Type B pancreatic cell (in vitro differentiated cells): ENCODE measurements at places on chromosomes 13 and 19. TPM values are rescaled to one million over a fixed set of nuclear protein-coding genes. Genes with fewer than 3 reads are reported as not detected.
A peak's percentile ranks its signal among the peaks of the same experiment; 100 is the strongest.

- peaks cover 7% of the 10 kb centered on the region for H3K4me1 ChIP-seq
- H3K27me3 ChIP-seq = no peaks in the 10 kb centered on the region
- peak overlapping the region; percentile 80 for H3K27ac ChIP-seq
- peak overlapping the region; percentile 88 for H3K4me3 ChIP-seq
These were observed 1.3 kb downstream of the ZNF433 start for GRCh38 chr19:12034198-12034597.

- DNase-seq = no peak
- H3K4me3 ChIP-seq = no peak overlapping the region
- no peak overlapping the region for H3K27ac ChIP-seq
- H3K36me3 ChIP-seq = no peaks in the 10 kb centered on the region
These were observed 209.9 kb downstream of the DCT start for GRCh38 chr13:94269557-94269956.

DNA sequence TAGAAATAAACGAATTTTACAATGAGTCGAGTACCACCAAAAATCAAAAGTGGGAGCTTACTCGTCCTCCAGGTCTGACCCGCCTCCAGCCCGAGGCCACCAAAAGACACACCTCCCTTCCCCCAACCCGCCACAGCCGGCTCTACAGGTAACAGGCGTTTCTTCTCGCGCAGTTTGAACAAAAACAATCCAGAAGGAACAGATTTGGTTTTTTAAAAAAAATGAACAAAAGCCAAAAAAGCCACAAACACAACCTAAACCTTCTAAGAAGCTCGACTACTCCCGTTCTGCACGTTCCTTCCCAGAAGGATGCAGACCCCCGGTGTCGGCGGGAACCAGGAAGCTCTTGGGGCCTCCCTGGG, 671 bp downstream of the ZDHHC20 start:
- peak overlapping the region; percentile 97 for H3K4me3 ChIP-seq
- peak overlapping the region; percentile 92 for H3K27ac ChIP-seq
- H3K36me3 ChIP-seq = peaks cover 21% of the 10 kb centered on the region
- H3K4me1 ChIP-seq = peaks cover 16% of the 10 kb centered on the region

The FZR1 gene
- 59.4 and 63.2 TPM in 2 replicates for total RNA-seq

The CEACAM4 gene
- total RNA-seq = not detected in 2 replicates

DNA sequence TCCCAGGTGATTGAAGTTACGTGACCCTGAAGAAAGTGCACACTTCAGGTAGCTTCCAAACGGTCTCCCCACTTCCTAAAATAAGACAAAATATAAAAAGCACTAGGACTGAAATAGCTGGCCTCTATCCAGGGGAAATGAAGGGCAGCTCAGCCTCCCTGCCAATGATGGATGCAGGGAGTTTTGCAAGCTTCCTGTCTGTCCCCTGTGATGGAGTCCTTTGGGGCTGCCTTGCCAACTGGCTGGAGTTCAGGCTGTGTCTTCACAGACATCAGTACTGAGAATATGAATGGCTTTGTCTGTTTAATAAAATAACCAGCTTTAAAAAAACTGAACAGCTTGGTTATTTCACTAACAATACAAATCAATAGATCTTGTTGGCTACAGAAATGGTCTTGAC, 101.4 kb upstream of the GPR12 start:
- no peak overlapping the region for H3K27ac ChIP-seq
- no peaks in the 10 kb centered on the region for H3K4me1 ChIP-seq
- H3K4me3 ChIP-seq = no peak overlapping the region
- peaks cover 44% of the 10 kb centered on the region for H3K27me3 ChIP-seq
- no peaks in the 10 kb centered on the region for H3K36me3 ChIP-seq
- no peak for DNase-seq

DNA sequence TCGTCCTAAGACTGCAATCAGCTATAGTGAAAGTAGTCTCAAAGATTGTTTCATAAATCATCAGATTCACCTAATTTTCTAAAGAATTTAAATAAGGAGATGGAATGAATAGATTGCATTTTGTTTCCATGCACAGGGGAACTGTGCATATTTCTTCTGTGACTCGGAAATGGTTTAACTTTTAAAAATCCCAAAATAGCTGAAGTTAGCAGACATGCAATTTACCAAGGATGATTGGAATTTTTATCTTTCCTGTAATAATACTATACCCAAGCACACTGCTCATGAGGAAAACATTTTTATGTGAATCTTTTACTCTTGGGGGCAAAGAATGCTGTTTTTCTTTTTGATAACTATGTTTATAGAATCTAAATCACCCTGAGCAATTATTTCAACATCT, 15.0 kb upstream of the LMO7 start:
- H3K36me3 ChIP-seq = peaks cover 4% of the 10 kb centered on the region
- H3K4me1 ChIP-seq = no peaks in the 10 kb centered on the region
- H3K27ac ChIP-seq = no peak overlapping the region
- H3K27me3 ChIP-seq = no peaks in the 10 kb centered on the region

The ZNF358 gene
- 49.8 and 67.1 TPM in 2 replicates for total RNA-seq

DNA sequence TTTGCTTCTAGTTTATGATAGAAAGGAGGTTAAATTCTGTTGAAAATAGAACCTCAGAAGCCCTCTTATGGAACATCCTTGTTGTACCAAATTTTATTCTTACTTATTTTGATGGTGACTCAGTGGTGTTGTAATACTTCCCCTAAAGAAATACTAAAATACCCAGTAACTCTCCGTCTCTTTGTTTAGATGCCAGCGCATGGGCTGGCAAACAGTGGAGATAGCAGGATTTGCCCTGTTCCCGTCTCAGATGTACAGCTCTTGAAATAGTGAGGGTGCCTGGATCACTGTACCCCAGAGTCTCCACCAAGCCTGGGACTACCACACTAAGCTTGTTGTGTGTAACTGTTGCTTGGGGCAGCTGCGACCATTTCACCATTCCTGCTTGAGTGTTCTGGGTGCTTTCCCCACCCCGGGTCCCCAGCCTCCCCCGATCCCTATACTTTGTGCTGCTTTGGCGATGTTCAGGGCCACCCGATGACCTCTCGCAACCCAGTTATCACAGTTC, 67.0 kb upstream of the TEX29 start:
- no peaks in the 10 kb centered on the region for H3K27me3 ChIP-seq
- no peak for DNase-seq
- no peak overlapping the region for H3K4me3 ChIP-seq
- H3K27ac ChIP-seq = no peak overlapping the region

DNA sequence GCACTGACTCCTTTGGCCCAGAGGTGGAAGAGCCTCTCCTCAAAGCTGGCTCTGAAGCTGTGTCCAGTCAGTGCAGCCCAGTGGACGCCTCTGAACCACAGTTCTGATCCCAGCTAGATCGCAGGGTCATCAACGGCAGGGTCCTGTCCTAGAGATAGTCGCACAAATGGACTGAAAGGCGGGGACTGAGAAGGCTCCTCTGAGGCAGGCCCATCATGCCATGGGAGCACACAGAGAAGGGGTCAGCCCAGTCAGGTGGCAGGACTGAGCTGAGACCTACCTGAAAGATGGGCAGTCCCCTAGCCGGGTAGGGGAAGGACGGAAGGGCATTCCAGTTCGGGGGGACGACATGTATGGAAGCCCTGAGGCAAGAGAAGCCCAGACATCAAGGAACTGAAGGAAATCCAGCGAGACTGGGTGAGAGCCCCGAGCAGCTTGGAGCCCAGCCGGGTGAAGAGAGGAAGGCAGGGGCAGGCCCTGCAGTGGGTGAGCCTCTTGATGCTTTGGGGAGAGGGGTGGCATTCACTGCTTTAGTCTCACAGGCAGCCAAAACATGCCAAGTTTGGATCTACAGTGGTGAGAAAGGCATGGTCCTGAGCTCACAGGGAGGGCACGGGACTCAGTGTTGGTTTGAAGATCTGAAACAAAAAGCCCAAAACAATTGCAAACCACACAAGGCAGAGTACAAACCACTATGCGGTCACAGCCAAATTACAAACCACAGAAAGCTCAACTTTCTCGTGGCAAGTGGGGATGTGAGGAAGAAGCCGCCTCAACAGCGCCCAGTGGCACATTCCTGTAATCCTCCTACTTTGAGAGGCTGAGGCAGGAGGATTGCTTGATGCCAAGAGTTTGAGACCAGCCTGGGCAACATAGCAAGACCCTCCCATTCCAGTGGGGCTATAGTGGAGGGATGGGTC, 10.0 kb downstream of the CALM3 start:
- H3K27me3 ChIP-seq = no peaks in the 10 kb centered on the region
- H3K4me1 ChIP-seq = peaks cover 17% of the 10 kb centered on the region
- no peak overlapping the region for H3K4me3 ChIP-seq
- H3K27ac ChIP-seq = peak overlapping the region; percentile 58
- H3K36me3 ChIP-seq = peaks cover 16% of the 10 kb centered on the region
- DNase-seq = no peak

The KIR2DL1 gene
- total RNA-seq = not detected in 2 replicates

DNA sequence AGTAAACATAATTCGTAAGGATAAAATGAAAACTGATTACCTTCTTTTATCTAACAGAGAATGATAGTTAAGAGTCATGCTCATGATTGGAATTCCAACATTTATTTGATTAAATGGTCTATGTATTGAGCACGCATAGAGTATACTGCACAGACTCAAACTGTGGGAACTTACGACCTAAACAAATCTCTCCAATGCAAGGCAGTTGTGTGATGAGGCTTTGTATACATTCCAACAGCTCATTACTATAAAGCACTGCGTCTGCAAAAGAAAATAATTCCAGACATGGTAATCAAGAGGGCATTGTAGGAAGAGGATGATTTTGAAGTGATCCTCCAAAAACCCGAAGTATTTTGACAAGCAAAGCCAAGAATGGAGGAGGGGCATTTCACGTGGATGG, 169.5 kb downstream of the NUFIP1 start:
- no peak for DNase-seq
- H3K4me1 ChIP-seq = peaks cover 5% of the 10 kb centered on the region
- H3K27ac ChIP-seq = no peak overlapping the region
- H3K4me3 ChIP-seq = no peak overlapping the region
- no peaks in the 10 kb centered on the region for H3K27me3 ChIP-seq
- no peaks in the 10 kb centered on the region for H3K36me3 ChIP-seq

DNA sequence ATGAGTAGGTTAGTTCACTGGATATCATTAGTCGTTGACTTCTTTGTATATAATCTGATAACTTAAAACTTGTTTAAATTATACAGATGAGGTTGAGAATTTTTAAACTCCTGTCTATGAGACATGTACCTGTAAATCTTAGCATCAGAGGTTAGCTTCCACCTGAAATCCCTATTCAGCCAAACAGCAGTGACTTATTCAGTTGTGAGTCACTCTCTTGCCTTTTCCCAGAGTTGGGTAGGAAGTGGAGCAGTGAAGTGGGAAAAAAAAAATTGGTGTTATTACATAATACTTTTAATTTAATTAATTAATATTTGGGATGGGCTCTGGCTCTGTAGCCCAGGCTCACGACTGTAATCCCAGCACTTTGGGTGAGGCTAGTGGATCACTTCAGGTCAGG, 32.9 kb downstream of the ZNF701 start:
- peaks cover 30% of the 10 kb centered on the region for H3K36me3 ChIP-seq
- peak overlapping the region; percentile 82 for H3K27ac ChIP-seq
- no peak for DNase-seq
- H3K4me3 ChIP-seq = peak overlapping the region; percentile 44

DNA sequence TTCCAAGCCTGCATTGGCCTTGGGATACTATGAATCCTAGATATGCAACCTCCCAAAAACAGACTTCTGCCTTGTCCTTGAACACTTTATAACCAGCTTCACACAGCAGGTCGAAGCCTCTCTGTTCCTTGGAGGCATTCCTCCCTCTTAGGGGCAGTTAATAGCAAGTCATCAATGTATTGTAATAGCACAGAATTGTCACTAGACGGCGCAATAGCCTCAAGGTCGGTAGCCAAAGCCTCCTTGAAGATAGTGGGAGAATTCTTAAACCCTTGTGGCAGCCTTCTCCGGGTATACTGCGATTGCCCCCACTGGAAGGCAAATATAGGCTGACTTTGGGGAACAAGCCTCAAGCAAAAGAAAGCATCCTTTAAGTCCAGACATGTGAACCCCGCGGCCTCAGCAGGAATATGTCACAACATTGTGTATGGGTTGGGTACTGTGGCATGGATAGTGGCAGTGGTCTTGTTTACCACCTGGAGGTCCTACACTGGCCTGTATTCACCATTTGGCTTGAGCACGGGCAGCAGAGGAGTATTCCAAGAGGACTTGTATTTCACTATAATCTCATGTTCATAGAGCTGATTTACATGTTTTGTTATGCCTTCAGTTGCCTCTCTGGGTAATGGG, 61.1 kb downstream of the ZNF431 start:
- no peak overlapping the region for H3K4me3 ChIP-seq
- peaks cover 4% of the 10 kb centered on the region for H3K27me3 ChIP-seq
- no peak for DNase-seq
- H3K27ac ChIP-seq = no peak overlapping the region

GRCh38 chr19:15292847-15293582, 39.3 kb downstream of the BRD4 start:
- no peaks in the 10 kb centered on the region for H3K27me3 ChIP-seq
- no peak overlapping the region for H3K27ac ChIP-seq
- DNase-seq = no peak
- H3K4me1 ChIP-seq = peaks cover 75% of the 10 kb centered on the region

DNA sequence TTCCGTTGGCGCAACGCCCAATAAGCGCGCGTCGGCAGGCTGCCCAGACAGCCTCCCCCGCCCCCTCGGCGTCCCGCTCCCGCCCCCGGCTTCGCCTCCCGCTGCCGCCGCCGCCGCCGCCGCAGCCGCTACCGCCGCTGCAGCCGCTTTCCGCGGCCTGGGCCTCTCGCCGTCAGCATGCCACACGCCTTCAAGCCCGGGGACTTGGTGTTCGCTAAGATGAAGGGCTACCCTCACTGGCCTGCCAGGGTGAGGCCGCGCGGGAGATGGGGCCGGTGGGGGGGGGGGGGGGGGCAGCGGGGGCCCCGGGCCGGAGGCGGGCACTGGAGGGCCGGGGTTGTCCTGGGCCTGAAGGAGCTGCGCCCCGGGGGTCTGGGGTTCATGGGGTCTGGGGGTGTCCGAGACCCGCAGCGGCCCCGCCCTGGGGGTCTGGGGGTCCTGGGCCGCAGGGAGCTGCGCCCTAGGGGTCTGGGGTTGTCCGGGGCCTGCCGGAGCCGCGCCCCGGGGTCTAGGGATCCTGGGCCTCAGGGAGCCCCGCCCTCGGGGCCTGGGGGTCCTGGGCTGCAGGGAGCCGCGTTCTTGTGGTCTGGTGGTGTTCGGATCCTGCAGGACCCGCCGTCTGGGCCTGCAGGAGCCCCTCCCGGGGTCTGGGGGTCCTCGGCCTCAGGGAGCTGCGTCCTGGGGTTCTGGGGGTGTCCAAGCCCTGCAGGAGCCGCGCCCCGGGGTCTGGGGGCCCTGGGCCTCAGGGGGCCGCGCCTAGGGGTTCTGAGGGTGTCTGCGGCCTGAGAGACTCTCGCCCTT, at the start of gene HDGFL2:
HDGFL2 (plus strand) TSS at position 124 of the 801 bp plus-strand sequence; CDS start at position 178, 54 bp downstream.
- peaks cover 5% of the 10 kb centered on the region for H3K36me3 ChIP-seq
- H3K27me3 ChIP-seq = no peaks in the 10 kb centered on the region
- no peak within 1 kb of the TSS for H3K27ac ChIP-seq
- H3K4me1 ChIP-seq = peaks cover 8% of the 10 kb centered on the region

- H3K4me1 ChIP-seq = peaks cover 29% of the 10 kb centered on the region
- no peaks in the 10 kb centered on the region for H3K27me3 ChIP-seq
- no peak for DNase-seq
- no peaks in the 10 kb centered on the region for H3K36me3 ChIP-seq
These were observed 3.7 kb upstream of the NAT14 start for GRCh38 chr19:55481148-55481793.
